Type B pancreatic cell (in vitro differentiated cells): ENCODE measurements at places on chromosomes 12 and 14.

DNA sequence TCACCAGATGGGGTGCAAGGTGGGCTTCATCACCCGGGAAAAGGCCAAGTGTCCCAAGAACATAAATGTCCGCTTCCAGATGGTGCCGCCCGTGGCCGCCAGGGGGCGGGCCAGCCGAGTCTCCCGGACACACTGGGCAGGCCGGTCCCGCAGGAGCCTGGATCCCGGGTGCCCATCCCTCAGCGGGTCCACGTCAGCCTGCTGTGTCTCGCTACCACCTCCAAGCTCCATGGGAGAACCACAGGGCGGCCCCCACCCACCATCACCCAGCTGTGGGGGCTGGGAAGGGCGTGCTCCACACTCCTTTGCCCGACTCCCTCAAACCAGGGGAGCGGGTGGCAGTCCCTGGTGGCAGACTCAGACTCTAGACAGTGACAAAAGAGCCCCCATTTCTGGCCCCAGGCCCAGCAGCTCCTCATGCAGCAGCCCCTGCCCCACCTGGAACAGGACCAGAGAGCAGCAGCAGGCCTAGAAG lies 22.0 kb upstream of the NUDT14 start:
- no peaks in the 10 kb centered on the region for H3K4me1 ChIP-seq
- DNase-seq = peak; percentile 87
- H3K36me3 ChIP-seq = no peaks in the 10 kb centered on the region
- peaks cover 7% of the 10 kb centered on the region for H3K27me3 ChIP-seq

DNA sequence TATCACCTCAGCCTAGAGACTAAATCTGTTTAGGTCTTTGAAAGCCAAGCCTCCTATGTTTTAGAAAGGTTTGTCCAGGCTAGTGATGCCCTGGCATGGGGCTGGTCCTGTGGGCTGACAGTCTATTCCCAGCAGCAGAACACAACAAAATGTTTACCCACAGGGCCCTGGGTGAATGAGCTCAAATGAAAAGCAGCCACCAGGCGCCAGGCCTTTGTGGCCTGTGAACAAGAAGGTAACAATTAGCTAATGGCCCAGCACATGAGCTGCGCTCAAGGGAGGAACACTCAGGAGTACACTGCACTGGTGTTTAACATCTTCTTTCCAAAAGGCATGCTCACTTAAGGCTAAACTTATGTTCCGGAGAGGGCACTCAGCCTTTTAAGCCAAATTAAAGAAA lies 202.2 kb downstream of the MON2 start:
- H3K4me1 ChIP-seq = peaks cover 6% of the 10 kb centered on the region
- no peak overlapping the region for H3K27ac ChIP-seq
- DNase-seq = no peak
- H3K27me3 ChIP-seq = no peaks in the 10 kb centered on the region
- H3K36me3 ChIP-seq = peaks cover 19% of the 10 kb centered on the region
- H3K4me3 ChIP-seq = no peak overlapping the region

GRCh38 chr14:64114796-64115195 lies 179.4 kb downstream of the ESR2 start:
- no peaks in the 10 kb centered on the region for H3K27me3 ChIP-seq
- H3K4me1 ChIP-seq = no peaks in the 10 kb centered on the region
- no peak overlapping the region for H3K27ac ChIP-seq
- no peak overlapping the region for H3K4me3 ChIP-seq
- peaks cover 6% of the 10 kb centered on the region for H3K36me3 ChIP-seq
- DNase-seq = no peak

GRCh38 chr12:124750787-124751471 lies 112.7 kb downstream of the SCARB1 start:
- no peak overlapping the region for H3K4me3 ChIP-seq
- DNase-seq = no peak
- H3K36me3 ChIP-seq = no peaks in the 10 kb centered on the region
- peaks cover 75% of the 10 kb centered on the region for H3K4me1 ChIP-seq
- H3K27me3 ChIP-seq = no peaks in the 10 kb centered on the region
- peak overlapping the region; percentile 4 for H3K27ac ChIP-seq

GRCh38 chr14:45757655-45758054 lies 504.7 kb upstream of the MIS18BP1 start:
- H3K4me1 ChIP-seq = no peaks in the 10 kb centered on the region
- H3K27me3 ChIP-seq = no peaks in the 10 kb centered on the region
- no peak for DNase-seq
- peak overlapping the region; percentile 51 for H3K4me3 ChIP-seq
- no peaks in the 10 kb centered on the region for H3K36me3 ChIP-seq

GRCh38 chr14:31543969-31544799 lies 17.0 kb upstream of the NUBPL start:
- H3K4me1 ChIP-seq = peaks cover 3% of the 10 kb centered on the region
- no peak overlapping the region for H3K27ac ChIP-seq
- H3K4me3 ChIP-seq = no peak overlapping the region
- no peaks in the 10 kb centered on the region for H3K36me3 ChIP-seq
- H3K27me3 ChIP-seq = peaks cover 9% of the 10 kb centered on the region
- DNase-seq = no peak

- no peaks in the 10 kb centered on the region for H3K36me3 ChIP-seq
- peaks cover 1% of the 10 kb centered on the region for H3K4me1 ChIP-seq
- no peak overlapping the region for H3K27ac ChIP-seq
- DNase-seq = no peak
- no peak overlapping the region for H3K4me3 ChIP-seq
- H3K27me3 ChIP-seq = peaks cover 38% of the 10 kb centered on the region
Observed at GRCh38 chr12:49352351-49352750, 5.7 kb downstream of the DNAJC22 start.

DNA sequence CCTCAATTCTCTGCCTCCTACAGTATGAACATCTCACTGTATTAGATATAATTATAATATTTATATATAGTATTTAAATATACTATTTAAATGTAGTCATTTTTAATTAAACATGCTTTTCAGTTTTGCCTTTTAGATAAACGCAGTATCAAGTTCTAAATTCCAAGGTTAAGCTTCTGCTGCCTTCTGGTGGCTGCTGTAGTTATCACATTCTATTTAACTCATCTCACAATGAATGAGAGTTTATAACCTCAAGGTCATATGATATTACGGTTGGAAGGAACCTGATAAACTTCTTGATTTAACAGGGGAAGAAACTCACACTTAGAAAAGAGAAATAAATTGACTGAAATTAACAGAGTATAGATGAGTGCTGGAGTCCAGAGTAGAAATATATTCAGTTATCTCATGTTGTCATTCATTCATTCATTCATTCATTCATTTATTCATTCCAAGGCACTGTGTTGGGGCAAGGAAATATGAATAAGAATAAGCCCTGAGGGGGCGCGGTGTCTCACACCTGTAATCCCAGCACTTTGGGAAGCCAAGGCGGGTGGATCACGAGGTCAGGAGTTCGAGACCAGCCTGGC lies 31.9 kb downstream of the GUCY2C start:
- H3K27ac ChIP-seq = no peak overlapping the region
- no peaks in the 10 kb centered on the region for H3K4me1 ChIP-seq
- peaks cover 4% of the 10 kb centered on the region for H3K27me3 ChIP-seq
- H3K4me3 ChIP-seq = no peak overlapping the region
- no peak for DNase-seq
- H3K36me3 ChIP-seq = peaks cover 6% of the 10 kb centered on the region

DNA sequence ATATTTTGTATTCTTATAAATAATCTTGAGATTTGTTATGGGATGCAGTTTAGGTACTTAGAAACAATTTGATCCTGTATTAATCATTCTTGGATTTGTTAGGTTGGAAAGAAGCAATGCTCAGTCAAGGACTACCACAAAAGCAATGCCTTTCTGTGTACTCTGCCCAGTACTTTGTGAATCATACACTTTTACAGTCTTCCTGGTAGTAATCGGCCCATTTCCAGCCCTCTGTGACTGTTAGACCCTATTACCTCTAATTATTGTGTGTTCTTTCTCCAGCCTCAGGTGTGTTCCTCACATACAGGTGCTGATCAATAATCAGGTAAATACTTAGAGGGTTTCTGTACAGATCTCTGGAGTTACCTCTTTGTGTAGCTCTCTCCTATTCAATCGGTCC lies 609.0 kb downstream of the KCNH5 start:
- no peaks in the 10 kb centered on the region for H3K27me3 ChIP-seq
- DNase-seq = no peak
- no peak overlapping the region for H3K4me3 ChIP-seq
- no peaks in the 10 kb centered on the region for H3K4me1 ChIP-seq
- H3K27ac ChIP-seq = no peak overlapping the region
- H3K36me3 ChIP-seq = no peaks in the 10 kb centered on the region

DNA sequence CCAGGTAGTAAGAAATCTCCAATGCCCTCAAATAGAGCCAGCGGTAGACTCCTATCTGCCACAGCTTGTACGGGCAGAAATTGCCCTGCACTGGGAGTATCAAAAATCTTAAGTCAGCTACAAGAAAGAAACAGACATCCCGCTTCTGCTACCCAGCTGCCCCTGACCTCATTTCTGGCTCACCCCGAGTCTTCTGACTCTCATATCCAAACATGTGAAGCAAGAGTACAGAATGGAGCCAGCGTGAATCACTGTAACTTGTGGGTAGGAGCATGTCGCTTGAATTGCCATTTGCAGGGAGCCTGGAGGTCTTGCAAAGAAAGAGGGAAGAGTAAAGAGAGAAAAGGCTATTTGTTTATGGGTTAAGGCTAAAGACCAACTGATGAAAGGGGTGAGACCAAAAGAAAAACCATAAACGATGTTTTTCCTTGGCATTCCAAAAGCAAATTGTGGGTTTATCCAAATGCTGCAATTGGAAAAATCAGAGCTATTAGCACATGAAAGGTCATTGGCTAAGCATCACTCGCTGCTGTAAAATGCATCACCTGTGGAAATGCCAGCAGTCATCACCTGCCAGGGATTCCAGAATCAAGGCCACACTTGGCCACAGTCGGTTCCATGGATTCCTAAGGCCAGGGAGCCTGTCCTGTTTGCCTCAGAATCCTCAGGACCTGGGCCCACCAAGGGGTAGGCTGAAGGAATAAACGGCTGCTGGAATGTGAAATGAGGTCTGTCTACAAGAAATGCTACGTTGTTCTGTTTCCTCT lies 86.6 kb downstream of the FOXN3 start:
- H3K36me3 ChIP-seq = peaks cover 23% of the 10 kb centered on the region
- DNase-seq = no peak
- no peaks in the 10 kb centered on the region for H3K27me3 ChIP-seq
- H3K4me1 ChIP-seq = peaks cover 17% of the 10 kb centered on the region

- no peaks in the 10 kb centered on the region for H3K4me1 ChIP-seq
- no peaks in the 10 kb centered on the region for H3K27me3 ChIP-seq
- H3K36me3 ChIP-seq = peaks cover 19% of the 10 kb centered on the region
- DNase-seq = no peak
- no peak overlapping the region for H3K4me3 ChIP-seq
- no peak overlapping the region for H3K27ac ChIP-seq
Observed at GRCh38 chr14:105576525-105577088, 50.2 kb downstream of the TMEM121 start.

DNA sequence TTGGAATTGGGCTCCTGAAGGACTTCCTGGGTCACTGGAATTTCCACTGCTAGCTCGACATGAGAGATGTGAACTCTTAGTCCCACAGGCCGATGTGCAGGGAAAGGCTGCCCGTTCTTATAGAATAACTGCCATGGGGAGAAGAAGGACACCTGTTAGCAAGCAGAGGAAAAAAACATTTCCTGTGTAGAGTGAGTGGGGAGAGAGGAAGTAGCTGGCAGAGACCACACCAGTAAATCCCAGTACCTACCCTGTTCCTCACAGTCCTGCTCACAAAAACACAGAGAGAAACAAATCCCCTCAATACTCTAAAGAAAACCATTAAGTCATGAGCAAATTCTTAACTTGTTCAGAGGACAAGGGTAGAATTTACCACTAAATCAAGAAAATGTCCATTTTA lies 29.5 kb downstream of the AREL1 start:
- no peak overlapping the region for H3K27ac ChIP-seq
- no peaks in the 10 kb centered on the region for H3K27me3 ChIP-seq
- DNase-seq = no peak
- peaks cover 9% of the 10 kb centered on the region for H3K4me1 ChIP-seq
- peaks cover 25% of the 10 kb centered on the region for H3K36me3 ChIP-seq

DNA sequence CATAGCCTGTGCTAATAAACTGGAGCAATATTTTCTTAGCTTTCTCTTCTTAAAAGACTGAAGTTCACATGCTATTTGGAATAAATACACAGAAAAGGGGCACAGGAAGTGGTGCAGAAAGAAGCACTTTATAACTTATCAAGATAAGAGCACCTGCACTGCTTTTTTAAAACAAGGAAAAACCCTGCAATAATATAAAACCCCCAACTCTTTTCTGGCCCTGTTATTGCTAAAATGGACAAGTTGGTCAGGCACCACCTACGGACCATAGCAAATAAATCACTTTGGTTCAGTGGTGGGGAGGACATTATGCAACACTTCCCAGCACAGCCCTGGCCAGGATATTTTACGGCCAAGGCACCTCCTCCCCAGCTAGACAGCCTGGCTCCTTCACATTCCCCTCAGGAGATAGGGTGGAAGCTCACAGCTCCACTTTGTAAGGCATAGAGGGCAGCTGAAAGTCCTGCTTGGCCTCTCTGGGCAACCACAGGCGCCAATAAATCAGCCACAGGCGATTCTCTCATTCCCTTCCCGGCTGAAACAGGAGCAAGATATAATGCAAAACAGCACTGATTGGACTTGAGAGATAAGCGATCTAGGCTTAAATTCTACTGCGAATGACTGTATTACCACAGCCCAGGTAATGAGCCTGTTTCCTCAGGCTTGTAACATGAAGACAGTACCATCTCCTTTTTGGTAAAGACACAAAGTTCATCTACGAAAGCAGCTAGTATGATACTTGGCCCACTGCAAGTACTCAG lies 2.0 kb downstream of the ZBTB25 start:
- no peak for DNase-seq
- peak overlapping the region; percentile 98 for H3K4me3 ChIP-seq
- H3K27me3 ChIP-seq = no peaks in the 10 kb centered on the region
- peaks cover 2% of the 10 kb centered on the region for H3K36me3 ChIP-seq
- peaks cover 38% of the 10 kb centered on the region for H3K4me1 ChIP-seq
- peak overlapping the region; percentile 95 for H3K27ac ChIP-seq

DNA sequence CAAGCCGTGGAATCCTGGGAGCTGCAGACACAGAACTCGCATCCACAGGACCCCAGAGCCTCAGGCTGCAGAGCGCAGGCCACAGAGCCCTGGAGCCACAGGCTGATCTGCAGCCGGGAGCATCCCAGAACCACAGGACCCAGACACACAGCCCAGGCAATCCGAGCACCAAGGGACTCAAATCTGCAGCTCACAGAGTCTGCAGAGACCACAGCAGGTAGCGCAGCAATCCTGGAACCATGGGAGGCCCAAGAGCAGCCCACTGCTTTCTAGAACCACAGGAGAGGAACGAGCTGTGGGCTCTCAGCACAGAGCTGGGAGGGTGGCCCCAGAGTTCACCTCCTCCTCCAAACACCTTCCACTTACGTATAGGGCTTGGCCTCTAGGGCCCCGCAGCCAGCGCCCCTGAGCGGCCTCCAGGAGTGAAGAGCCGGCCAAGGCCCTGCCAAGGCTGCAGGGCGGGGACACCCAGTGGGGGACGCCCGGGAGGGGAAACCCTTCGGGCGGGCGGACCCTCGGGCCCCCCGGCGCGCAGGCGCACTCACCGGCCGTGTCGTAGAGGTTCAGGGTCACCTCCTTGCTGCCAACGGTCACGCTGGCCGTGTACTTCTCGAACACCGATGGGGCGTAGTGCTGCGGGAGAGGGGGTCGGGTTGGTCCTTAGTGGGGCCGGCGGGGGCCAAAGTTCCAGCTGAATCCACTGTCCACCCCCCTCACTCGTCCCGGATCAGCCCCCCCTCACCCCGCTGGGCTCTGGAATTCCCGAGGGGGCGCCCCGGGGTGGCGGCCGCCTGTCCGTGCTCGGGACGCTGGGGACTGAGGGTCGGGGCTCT lies 665 bp downstream of the RHOF start:
- H3K4me3 ChIP-seq = peak overlapping the region; percentile 81
- peaks cover 36% of the 10 kb centered on the region for H3K4me1 ChIP-seq
- no peaks in the 10 kb centered on the region for H3K36me3 ChIP-seq

GRCh38 chr12:122003651-122004611 lies 17.8 kb upstream of the BCL7A start:
- H3K4me3 ChIP-seq = no peak overlapping the region
- peaks cover 3% of the 10 kb centered on the region for H3K36me3 ChIP-seq
- peaks cover 12% of the 10 kb centered on the region for H3K4me1 ChIP-seq
- H3K27me3 ChIP-seq = no peaks in the 10 kb centered on the region
- no peak for DNase-seq
- no peak overlapping the region for H3K27ac ChIP-seq
